ENCODE measurements at places on chromosomes 2 and 18. TPM values are rescaled to one million over a fixed set of nuclear protein-coding genes. Genes with fewer than 3 reads are reported as not detected.

Gene POTEI
- total RNA-seq: not detected

Gene GPR45
- not detected for total RNA-seq

Gene CFAP221
- total RNA-seq: not detected

Gene NEUROD1
- total RNA-seq: not detected

Gene ATG9A
- total RNA-seq: 66.0 TPM

Gene VSNL1
- not detected for total RNA-seq

Gene TIGD1
- 3.8 TPM for total RNA-seq

Gene NEURL3
- not detected for total RNA-seq

Gene ERFE
- total RNA-seq: 0.20 TPM

Gene VIT
- total RNA-seq: 9.2 TPM

- no peak for DNase-seq
Measured at GRCh38 chr18:5728531-5728930, 166.8 kb downstream of the TMEM200C start.

DNA sequence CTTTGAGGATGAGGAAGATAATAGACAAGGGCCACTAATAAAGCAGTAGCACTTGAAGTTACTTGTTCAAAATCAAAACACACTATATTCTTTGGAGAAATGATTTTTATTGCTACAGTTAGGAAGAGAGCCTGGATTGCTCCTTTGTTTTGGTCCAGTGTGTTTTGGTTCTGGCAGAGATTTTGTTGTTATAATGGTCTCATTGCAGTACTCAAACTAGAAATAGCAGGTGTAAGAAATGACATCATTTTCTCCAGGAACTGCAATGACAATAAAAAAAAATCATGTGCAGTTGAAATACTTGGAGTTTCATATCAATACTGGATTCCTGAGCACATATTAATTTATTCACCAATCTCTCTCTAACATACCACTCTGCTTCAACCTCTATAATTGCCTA, 490.3 kb downstream of the CCDC85A start:
- DNase-seq: no peak

DNA sequence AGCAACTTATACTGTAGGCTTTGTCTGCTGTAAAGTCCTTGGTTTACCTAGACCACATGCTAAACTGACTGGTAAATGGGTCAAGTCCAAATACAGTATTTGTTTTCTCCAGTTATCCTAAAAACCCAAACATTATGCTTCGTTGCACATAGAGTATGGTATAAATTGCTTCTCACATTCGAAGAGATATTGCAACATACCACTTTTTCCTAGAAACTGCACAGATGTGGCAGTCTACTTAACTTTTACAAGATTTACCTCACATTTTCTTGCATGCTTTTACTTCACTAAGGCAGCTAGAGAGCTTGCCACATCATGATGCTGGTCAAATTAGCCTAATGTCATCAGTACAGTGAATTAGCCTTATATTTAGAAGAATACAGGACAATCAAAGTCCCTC, 66.0 kb upstream of the SCN7A start:
- DNase-seq: no peak

DNA sequence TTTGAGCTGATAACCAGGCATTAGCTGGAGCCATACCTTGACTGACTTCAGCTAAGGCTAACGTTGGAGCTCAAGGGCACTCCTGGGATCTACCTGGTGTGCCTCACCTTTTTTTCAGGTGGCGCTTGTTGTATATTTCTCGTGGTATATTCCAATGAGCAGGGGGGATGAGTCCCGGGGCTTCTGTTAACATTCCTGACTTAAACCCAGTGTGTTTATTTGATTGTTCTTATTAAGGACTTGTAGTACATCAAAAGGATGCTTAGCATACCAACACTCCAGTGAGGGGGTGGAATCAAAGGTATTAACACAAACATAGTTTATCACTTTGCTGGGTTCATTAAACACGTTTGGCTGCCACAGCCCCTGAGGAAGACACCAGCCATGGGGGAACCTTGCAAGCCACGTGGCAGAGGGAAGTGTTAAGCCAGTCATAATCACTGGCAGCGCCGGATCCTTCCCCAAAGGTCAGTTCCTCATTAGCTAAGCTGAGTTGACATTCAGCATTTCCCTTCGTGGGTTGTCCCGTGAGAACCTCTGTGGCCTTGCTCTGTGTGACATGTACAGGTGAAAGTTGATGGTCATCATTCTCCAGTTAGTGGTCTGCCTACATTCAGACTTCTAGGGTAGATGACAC, 119.5 kb upstream of the MCFD2 start:
- no peak for DNase-seq

DNA sequence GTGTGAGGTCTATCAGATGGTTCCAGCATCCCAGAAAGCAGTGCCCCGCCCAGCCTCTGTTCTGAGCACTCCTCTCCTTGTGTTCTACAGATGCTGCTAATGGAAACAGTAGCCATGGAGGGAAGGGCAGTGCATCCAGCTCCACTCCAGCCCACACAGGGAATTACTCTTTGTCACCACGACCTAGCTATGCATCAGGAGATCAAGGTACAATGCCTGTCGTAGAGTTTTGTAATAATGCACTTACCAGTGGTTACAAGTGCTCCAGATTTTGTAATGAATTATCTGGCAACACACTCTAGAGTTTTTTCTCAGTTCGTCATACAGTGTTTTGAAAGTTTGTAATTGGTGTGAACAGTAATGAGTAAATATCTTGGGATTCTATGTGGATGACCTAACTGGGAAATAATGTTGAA, 161.1 kb downstream of the ESCO1 start:
- peak; percentile 89 for DNase-seq

DNA sequence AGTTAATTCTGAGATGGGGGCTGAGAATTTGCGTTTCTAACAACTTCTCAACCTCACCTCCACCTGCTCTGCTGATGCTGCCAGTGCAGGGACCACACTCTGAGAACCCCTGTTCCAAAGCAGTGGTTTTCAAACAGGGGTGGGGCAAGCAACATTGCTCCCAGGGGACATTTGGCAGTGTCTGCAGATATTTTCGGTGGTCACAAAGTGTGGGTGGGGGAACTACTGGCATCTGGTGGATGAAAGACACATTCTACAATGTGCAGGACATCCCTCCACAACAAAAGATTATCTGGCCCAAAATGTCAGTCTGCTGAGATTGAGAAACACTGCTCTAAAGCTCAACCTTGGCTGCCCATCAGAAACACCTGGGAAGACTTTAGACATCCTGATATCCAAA, 188.7 kb upstream of the SATB2 start:
- DNase-seq: no peak

DNA sequence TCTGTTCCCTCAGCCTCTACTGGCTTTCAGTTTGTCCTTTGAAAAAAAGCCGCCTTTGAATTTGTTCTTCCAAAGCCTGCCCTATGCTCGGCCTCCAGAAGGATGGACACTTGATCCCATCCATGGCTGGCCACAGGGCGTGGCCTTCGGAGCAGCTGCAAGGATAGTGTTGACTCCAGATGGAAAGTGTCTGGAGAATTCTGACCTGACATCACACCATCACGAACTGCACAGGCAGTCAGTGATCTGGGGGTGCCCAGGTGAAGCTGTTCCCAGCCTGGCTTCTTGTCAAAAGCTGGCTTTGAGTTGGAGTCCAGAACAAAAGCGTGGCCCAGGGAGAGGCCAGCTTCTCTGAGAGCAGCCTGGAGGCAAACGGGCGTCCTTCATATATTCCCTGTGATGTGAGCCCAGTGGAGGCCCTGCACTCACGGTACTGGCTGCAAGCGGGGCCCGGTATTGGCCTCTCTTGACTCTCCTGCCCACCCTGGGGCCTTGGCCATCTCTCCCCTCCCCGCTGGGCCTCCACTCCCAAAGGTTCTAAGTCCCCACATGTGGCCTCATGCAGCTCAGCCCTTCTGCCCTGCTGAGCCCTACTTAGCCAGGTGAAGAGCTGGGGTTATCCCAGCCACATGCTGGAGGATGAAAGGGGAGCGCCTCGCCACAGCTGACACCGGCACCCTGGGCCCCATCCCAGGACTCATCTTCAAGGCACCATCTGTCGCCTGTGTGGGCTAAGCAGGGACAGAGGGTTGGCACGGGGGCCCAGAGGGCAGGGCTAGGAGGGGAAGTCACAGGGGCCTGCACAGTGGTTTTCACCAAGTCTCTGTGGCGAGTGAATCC, 20.4 kb upstream of the ATOH8 start:
- DNase-seq: no peak

- DNase-seq: peak; percentile 48
Measured at GRCh38 chr2:26298638-26299393, 47.1 kb upstream of the SELENOI start.

GRCh38 chr2:22753476-22753875, 631.5 kb upstream of the KLHL29 start:
- DNase-seq: no peak

DNA sequence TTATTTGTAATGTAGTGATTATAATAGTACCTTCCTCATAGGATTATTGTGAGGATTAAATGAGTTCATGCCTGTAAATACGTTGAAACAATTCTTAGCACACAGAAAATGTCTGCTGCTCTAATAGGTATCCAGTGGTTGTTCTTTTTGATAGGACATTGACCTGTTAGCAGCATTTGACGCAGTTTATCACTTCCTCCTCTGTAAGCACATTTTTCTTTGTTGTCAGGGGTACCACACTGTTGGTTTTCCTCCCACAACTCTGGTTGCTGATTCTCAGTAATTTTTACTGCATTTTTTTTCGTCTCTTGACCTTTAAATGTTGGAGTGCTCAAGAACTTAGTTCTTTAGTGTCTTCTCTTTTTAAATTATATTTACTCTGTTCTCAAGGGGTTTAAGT, 15.4 kb downstream of the PPM1B start:
- DNase-seq: no peak

DNA sequence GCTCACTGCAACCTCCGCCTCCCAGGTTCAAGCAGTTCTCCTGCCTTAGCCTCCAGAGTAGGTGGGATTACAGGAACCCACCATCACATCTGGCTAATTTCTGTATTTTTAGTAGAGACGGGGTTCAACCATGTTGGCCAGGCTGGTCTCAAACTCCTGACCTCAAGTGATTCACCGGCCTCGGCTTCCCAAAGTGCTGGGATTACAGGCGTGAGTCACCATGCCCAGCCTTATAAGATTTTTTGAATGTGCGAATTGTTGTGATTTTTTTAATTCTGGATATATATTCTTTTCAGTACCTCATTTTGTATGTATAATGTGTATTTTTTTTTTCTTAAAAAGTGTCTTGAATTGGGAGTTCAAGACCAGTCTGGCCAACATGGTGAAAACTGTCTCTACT, 42.0 kb upstream of the CCDC150 start:
- DNase-seq: peak; percentile 58

- DNase-seq: peak; percentile 3
Measured at GRCh38 chr2:43676322-43677050, at the start of gene C1GALT1C1L. C1GALT1C1L (minus strand) TSS chr2:43676429; CDS start chr2:43676322, 107 bp downstream.

DNA sequence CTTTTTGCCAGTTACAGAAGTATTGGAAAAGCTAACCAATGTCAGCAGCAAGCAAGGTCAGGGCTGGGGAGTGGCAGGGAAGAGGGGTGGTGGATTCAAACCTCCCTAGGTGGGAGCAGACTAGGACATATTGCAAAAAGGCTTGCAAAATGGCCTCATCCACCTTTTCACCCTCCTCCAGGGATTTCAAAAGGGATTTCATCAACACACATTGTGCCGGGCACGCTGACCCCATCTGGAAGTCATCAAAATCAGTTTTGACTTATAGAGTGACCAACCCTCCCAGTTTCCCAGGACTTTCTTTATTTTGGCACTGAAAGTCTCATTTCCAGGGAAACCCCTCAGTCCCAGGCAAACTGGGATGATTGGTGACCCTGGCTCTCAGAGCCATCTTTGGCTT, 94.7 kb downstream of the BIN1 start:
- no peak for DNase-seq

DNA sequence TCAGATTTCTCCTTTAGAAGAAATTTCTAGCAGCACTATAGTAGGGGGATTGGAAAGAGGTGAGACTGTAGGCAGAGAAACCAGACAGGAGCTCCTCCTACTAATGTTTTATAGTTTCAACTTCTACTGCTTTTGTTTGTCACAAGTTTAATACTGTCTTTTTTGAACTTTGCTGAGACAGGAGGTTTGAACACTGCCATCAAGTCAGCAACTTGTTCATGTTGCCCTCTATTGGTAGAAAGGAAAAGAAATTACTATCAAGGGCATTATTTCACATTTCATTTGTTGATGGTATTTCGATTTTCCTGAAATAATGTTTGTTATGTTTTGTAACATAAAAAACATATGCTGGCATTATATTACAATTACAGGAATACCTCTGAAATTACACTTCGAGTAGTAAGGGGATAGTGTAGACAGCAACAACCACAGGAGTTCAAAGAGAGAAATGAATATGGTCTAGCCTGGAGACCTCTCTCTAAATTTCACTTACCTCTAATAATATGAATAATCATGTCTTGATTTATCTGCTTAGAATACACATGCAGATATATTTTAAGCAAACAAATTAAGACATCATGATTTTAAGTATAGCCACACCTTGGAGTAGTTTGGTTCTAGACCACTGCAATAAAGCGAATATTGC, 12.4 kb upstream of the CCDC88A start:
- DNase-seq: peak; percentile 34

- no peak for DNase-seq
Measured at GRCh38 chr2:62477573-62477972, 28.4 kb downstream of the TMEM17 start.

- DNase-seq: no peak
Measured at GRCh38 chr18:49813069-49813318, 339 bp downstream of the ACAA2 start.

GRCh38 chr2:235746257-235746934, 252.6 kb downstream of the AGAP1 start:
- DNase-seq: peak; percentile 81

DNA sequence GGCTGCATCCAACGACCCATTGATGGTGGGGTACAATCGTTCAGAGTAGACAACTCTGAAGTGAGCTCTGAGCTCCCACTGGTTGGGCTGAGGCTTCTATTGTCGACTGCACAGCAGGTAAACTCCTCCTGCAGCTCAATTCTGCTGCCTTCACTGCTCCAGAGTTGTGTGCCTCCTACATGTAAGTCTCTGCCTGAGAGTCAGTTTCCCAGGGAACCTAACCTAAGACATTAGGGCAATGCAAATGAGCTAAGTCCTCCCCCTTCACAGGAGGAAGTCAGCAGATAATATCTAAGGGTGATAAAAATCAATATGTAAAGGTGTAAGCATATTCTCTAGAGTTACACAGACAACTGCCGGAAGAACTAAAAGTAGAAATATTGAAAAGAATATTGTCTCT, 22.5 kb upstream of the ACYP2 start:
- no peak for DNase-seq

DNA sequence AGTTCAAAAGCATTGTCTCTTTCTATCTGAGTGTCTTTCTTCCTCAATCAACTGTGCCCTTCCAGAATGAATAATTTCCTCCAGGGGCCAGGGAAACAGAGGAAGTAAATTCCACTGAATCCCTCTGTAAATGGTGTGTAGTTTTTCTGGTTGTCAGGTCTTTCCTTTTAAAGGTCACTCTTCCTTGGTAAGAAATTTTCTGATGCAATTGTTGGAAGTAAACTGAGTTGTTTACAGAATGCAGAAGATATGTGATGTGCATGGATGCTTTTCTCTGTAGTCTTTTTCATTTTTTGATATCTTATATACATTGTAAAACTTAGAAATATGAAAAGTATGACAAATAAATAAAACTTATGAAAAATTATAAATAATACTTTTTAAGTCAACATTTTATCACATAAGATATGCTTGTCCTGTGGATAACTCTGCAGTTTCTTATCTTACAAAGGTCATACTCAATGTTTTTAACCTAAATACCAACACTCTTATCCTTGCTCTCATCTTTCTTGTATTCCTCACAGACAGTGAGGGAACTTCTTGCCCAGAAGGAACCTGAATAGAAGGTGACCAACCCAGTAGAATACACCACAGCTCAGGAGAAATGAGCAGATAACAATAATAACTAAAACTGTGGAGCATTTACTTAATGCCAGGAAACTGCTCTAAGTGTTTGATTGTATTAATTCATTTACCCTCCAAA, 234.5 kb downstream of the METTL4 start:
- no peak for DNase-seq

Data from HFFc6 (cell line).